ENCODE measurements at places on chromosomes 7 and 10.

GRCh38 chr10:12811826-12812225 is 189.7 kb downstream of the CCDC3 start:
- DNase-seq = no peak

DNA sequence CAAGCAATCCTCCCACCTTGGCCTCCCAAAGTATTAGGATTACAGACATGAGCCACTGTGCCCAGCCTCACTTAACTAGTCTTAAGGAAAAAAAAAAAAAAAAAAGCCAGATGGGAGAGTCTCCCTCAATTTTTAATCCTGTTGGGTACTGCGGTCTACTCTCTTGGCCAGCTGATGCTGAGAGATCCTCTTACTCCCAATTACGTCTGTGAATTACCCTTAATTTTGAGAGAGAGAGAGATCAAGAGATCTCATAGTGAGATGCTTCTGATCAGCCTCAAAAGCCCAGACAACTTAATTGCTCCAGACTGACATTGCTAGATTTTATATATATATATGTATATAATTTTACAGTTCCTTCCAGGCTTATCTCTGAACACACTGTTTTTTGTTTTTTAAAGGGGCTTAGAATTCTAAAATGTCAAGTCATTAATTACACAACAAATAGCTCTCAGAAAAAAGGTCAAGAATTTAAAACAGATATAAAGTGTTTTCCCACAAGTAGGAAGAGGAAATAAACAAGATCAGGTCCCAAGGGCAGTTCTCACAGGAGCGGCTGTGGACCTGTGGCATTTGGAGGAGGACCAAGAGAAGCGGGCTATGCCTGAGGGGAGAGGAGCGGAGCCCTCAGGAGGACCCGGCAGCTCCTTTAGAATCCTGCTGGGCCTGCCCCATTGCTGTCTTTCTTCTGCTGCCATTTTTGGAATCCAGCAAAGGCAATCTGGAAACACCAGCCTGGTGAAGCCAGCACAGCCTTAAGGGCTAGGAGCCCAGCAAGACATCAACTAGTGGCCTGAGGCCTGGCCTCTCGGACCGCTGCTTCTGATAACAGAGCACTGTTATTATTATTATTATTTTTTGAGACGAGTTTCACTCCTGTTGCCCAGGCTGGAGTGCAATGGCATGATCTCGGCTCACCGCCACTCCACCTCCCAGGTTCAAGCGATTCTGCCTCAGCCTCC is 30.1 kb downstream of the DENND2A start:
- DNase-seq = no peak

- DNase-seq = no peak
Measured at GRCh38 chr10:18368273-18368672, 228.0 kb downstream of the CACNB2 start.

GRCh38 chr10:15660990-15661389 is 58.7 kb downstream of the ITGA8 start:
- no peak for DNase-seq

DNA sequence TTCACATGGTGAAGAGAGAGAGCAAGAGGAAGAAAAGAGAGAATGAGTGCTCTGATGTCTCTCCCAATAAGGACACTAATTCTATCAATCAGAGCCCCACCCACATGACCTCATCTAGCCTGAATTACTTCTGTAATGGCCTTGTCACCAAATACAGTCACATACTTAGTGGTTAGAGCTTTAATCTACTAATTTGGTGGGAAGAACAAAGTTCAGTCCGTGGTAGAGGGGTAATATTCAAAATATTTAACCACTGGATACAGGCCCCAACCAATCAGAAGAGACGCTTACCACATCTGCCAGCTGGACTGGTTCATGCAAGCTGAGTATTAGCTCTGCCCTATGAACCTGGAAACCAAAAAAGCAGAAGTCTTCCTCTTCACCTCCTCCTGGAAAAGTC is 336.3 kb upstream of the NFE2L3 start:
- DNase-seq = no peak

DNA sequence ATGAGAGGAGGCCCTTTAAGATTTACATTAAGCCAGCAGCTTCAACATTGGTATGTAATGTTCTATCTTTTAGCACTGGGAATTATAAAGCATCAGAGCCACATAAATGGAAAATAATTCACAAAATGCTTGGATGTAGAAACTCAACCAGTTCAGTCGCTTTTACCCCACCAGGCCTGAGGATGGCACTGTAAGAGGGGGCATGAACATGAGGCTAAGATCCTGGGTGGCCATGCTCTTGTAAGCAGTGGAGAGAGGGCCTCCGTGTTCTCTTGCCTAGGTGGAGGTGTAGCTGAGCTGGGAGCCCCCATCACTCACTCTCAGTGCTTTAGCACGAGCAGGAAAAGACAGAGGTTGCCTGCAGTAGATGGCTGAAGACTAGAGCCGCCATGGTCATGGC is 238.8 kb downstream of the FANK1 start:
- DNase-seq = no peak

DNA sequence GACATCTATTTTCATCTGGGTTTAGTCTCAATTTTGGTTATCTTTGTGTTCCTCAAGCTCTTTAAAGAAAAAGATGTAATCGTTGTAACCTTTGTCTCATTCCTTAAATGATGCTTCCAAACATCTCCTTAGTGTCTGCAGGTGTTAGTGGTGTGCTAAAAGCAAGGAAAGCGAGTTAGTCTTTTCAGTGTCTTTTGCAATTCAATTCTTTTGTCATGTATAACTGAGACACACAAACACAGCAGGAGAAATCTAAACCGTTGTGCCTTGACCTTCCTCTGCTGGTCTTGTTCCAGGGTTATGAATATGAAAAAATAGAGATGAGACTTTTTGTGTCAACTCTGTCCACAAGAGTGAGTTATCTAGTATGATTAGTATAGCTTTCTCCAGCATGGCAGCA is 40.7 kb downstream of the PIK3CG start:
- DNase-seq = no peak

GRCh38 chr7:150388306-150388705 is 9.2 kb downstream of the ZNF775 start:
- no peak for DNase-seq

GRCh38 chr10:117345143-117345542 is 30.1 kb downstream of the PDZD8 start:
- DNase-seq = no peak

GRCh38 chr10:130559547-130559880 is 423.3 kb downstream of the GLRX3 start:
- DNase-seq = no peak

- no peak for DNase-seq
Measured at GRCh38 chr10:133039107-133039802, 48.5 kb upstream of the ADGRA1 start.

DNA sequence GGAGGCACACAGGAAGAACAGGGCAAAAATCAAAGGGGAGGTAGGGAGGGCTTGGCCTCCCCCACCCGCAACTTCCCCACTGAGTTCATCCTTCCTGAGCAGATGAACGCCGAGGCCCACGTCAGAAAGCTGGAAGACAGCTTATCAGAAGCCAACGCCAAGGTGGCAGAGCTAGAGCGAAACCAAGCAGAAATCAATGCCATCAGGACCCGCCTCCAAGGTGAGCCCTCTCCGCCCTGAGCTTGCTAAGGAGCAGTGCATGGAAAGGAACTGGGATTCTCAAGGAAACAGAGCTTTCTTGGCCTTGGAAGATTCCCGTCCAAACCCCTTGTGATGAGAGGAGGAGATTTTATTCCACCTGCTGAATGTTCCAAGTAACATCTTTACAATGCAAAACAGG is 16.5 kb downstream of the MYH16 start:
- no peak for DNase-seq

- no peak for DNase-seq
Measured at GRCh38 chr7:123070702-123071286, 75.3 kb upstream of the TAS2R16 start.

GRCh38 chr10:97849687-97850402 is at the start of gene GOLGA7B:
Gene GOLGA7B, plus strand, starts transcription at chr10:97849843. Its CDS starts 461 bp downstream, at chr10:97850304.
- DNase-seq = peak; percentile 69

- DNase-seq = no peak
Measured at GRCh38 chr7:87702326-87702725, 74.1 kb downstream of the RUNDC3B start.

GRCh38 chr7:25095516-25096345 is 29.3 kb downstream of the CYCS start:
- DNase-seq = no peak

DNA sequence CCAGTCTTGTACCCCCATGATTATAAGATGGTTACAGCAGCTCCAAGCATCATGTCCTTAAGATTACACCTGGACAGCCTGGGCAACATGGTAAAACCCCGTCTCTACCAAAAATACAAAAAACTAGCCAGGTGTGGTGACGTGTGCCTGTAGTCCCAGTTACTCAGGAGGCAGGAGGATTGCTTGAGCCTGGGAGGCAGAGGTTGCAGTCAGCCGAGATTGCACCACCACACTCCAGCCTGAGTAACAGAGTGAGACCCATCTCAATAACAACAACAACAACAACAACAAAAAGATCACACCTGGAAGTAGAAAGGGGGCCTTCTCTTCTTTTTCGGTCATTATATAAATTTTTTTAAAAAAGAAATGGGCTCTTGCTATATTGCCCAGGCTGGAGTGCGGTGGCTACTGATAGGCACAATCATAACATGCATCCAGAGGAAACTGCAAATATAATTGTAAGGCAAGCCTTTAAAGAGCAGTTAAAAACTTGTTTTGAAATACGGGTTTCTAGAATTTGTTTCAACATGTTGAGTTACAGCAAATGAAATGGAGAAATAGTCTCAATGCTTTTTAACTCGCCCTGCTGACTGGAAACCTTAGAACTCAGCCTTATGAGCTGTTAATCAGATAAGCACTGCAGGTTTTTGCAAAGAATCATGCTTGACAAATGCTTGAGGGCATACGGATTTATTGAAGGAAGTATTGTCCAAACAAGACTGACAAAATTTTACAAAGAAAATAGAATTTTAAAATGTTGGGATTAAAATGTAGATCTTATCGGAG is 4.7 kb upstream of the ENTPD7 start:
- DNase-seq = no peak

GRCh38 chr10:69634759-69635425 is 4.8 kb downstream of the FAM241B start:
- DNase-seq = no peak

DNA sequence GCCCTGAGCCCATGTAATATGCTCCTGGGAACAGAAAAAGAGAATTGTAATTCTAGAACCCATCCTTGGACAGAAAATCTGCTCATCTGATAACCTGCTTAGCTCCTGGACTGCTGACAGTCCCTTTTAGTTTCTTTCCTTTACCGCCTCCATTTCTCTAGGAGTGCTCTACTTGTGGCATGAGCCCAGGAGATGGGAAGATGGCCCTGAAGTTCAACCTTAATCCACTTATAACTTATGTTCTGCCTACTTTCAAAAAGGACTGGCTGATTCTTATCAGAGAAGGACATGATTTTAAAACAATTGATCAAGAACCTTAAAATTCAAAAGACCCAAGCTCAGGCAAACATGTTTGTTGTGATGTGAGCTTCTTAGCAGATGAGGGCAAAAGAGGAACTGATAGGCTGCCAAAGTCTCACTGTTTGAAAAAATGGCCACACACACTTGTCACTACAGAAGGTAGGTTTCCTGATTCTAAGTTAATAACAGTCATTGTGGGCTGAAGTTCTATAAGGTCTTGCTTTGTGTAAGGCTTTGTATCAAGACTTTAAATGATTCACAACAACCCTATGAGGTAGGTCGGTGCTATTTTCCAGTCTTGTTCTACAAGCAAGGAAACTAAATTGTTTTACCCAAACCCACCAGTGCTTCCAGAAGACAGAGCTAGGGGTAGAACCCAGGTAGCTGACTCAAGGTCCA is 94.3 kb upstream of the AFAP1L2 start:
- DNase-seq = no peak

GRCh38 chr7:27199849-27200760 is at the start of gene HOXA13:
Gene HOXA13, minus strand, starts transcription at chr7:27200091. Its CDS starts 14 bp downstream, at chr7:27200077.
- DNase-seq = no peak

DNA sequence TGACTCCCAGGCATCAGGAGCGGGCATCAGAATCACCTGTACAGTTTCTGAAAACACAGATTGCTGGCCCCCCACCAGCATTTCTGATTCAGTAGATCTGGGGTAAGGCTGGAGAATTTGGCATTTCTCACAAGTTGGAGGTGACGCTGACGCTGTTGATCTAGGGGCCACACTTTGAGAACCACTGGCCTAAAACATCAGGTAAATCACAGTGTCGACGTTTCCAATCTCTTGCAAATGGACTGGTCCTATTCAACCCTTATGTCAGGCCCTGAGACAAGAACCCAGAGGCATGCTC is 564.0 kb downstream of the KCNMA1 start:
- DNase-seq = no peak

DNA sequence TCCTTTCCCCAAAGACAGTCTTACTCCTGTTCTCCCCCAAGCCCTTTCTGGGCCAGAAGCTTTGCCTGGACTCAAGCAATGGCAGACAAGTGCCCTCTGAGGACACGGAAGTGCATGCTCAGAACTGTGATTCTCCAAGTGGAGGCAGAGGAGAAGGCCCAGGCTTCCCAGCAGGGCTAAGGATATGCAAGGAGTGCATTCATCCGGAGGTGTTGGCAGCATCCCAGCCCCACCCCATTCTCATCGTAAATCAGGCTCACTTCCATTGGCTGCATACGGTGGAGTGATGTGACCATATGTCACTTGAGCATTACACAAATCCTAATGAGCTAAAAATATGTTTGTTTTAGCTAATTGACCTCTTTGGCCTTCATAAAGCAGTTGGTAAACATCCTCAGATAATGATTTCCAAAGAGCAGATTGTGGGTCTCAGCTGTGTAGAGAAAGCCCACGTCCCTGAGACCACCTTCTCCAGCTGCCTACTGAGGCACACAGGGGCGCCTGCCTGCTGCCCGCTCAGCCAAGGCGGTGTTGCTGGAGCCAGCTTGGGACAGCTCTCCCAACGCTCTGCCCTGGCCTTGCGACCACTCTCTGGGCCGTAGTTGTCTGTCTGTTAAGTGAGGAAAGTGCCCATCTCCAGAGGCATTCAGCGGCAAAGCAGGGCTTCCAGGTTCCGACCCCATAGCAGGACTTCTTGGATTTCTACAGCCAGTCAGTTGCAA is 1.4 kb upstream of the RBP3 start:
- no peak for DNase-seq

DNA sequence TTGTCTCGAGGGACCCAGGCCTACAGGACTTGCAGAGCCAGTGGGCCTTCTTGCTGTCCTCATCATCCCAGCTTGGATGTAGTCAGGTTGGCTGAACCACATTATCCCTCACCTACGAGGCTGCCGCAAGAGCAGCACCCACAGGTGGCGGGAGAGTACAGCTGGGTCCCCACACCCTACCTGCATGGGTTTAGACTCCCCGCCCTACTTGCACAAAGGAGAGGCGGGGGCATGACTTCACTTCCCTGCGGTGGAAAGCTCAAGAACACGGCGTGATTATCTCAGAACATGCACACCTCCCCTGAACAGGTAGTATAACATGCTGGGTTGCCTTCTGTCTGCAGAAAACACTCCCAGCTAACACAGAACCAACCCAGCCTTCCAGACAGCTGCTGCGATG is 57.5 kb downstream of the CTBP2 start:
- DNase-seq = no peak
